Activated naive CD4-positive, alpha-beta T cell treated with anti-CD3 and anti-CD28 coated beads, Interleukin-2, amount 50 U/mL, for 16 hours (primary cell): ENCODE measurements at places on chromosomes 2 and 18.

GRCh38 chr2:237130562-237131421 is 45.1 kb downstream of the COPS8 start:
- DNase-seq: no peak

- DNase-seq: no peak
These were observed 201.0 kb downstream of the MBD2 start for GRCh38 chr18:54023471-54023870.

GRCh38 chr2:105237045-105237765 is 4.3 kb upstream of the GPR45 start:
- no peak for DNase-seq

DNA sequence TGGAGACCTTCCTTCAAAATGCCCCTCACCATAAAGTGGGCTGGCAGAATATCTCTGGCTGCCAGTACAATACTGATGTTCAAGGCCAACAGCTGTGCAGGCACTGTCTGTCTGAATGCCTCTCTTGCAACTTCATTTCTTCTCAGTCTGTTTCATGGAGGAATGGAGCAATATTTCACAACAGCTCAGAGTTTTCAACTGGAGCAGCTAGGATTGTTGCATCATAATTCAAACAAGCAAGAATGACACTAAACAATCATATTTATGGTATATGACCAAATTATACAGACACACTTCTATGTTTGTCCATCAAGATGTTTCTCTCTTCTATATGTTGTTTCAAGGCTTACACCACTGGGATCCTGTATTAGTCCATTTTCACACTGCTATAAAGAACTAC is 444.2 kb downstream of the LRATD1 start:
- no peak for DNase-seq

- no peak for DNase-seq
These were observed 114.3 kb downstream of the ALK start for GRCh38 chr2:29807082-29807481.

GRCh38 chr2:211281430-211282073 is 725.2 kb downstream of the CPS1 start:
- no peak for DNase-seq

DNA sequence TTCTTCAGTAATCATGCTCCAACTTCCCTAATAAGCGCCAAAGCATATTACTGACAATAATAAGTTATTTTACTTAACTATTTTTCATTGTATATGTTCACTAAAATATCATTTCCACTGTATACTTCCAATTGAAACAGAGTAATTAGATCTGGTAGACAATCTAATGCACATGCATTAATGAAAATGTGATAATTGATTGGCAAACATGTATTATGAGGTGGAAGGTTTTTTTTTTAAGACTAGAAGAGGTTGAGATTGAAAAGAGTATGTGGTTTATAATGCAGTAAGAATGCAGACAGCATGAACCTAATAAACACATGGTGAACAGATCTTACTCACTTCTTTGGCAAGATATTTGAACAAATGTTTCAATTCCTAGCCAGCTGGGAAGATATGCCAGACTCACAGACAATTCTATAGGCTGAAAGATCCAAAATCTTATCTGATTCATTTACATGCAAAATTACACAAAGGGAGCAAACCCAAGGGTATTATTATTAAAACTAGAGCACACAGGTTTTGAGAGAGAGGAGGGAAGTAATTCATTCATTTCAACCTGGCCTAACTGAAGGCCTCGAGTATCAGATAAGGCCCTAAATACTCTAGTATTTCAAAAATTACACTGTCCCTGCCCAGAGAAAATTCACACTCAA is 2.8 kb downstream of the NCKAP1 start:
- DNase-seq: no peak
